ENCODE measurements at places on chromosomes 7 and 10.

GRCh38 chr7:26100406-26101339, 51.3 kb upstream of the NFE2L3 start:
- DNase-seq = no peak

DNA sequence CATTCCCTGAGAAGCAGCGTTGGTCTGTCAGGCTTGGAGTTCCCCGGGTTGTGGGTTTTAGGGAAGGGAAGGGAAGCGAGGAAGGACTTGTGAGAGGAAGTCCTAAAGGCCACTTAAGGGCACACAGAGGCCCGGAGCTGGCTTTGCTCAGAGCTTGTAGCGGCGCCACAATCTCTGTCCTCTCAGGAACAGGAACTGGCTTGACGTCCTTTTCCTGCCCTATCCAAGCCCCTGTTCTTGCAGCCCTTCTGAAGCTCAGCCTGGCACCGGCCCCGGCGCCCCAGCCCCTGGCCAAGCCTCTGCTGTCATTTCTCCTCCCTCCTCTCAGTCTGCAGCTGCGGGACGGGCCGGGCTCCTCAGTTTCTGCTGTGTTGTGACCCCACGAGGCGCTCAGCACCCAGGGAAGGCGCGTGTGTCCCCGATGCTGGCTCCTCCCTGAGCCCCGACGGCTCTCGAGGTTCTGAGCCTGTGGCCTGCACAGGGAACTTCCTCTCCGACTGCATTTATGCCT, at the start of gene GIMAP8:
Gene GIMAP8, plus strand, starts transcription at position 140 of the 511 bp plus-strand sequence. CDS start 16,069 bp downstream, outside the sequence.
- no peak for DNase-seq

DNA sequence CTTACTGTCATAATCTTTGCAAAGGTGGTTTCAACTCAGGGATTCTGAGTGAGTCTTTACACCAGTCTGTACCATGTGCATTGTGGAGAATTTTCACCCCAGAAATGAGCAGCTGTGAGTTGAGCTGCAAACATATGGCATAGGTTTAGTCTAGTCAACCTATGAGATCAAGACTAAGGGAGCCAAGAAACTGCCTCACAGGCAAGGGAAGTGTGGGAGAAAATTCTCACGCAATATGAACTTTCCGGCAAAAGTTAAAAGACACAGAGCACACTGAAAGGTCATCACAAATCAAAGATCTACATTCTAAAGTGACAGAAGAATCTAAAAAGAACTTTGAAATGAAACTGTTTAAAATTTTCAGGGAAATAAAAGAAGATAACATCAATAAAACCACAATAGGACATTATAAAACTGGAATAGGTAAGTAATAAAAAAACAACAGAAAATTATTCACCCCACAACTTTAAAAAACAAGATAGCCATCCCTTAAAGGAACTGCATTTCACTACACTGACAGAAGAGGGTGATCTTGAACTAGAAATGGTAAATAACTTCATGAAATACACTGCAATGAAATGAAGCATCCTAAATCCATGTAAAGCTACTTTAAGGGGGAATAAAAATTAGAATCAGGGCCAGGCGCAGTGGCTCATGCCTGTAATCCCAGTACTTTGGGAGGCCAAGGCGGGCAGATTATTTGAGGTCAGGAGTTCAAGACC, 63.5 kb downstream of the LGI1 start:
- no peak for DNase-seq

DNA sequence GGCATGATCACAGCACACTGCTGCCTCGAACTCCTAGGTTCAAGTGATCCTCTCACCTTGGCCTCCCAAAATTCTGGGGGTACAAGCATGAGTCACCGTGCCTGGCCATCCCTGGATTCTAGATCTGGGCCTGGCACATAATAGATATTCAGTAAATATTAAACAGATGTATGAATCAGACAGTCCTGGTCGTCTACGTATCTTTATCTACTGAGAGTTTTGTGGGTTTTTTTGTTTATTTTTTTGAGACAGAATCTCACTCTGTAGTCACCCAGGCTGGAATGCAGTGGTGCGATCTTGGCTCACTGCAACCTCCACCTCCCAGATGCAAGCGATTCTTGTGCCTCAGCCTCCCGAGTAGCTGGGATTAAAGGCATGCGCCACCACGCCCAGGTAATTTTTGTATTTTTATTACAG, 24.3 kb upstream of the ITGB1 start:
- no peak for DNase-seq

- DNase-seq = no peak
Observed at GRCh38 chr7:138137423-138138171, 61.3 kb downstream of the AKR1D1 start.

GRCh38 chr10:71766717-71767419, 6.5 kb downstream of the VSIR start:
- DNase-seq = no peak

- DNase-seq = no peak
Observed at GRCh38 chr7:29234438-29234837, 39.9 kb downstream of the CHN2 start.

GRCh38 chr7:127317447-127317961, 64.8 kb upstream of the GRM8 start:
- DNase-seq = no peak

Measured in NCI-H2029 (cell line).